ENCODE measurements at places on chromosomes 2 and 18. TPM values are rescaled to one million over a fixed set of nuclear protein-coding genes. Genes with fewer than 3 reads are reported as not detected.

The ADRA2B gene
- not detected for total RNA-seq

The FBXO48 gene
- 0.85 TPM for total RNA-seq

The KLHL29 gene
- total RNA-seq: 8.7 TPM

The HOXD12 gene
- total RNA-seq: not detected

The UPP2 gene
- not detected for total RNA-seq

The MEP1B gene
- not detected for total RNA-seq

The DSG1 gene
- not detected for total RNA-seq

The GRHL1 gene
- 0.59 TPM for total RNA-seq

GRCh38 chr2:8489221-8489620 lies 192.6 kb upstream of the ID2 start:
- DNase-seq: no peak
